ENCODE measurements at places on chromosomes 2 and 18.

DNA sequence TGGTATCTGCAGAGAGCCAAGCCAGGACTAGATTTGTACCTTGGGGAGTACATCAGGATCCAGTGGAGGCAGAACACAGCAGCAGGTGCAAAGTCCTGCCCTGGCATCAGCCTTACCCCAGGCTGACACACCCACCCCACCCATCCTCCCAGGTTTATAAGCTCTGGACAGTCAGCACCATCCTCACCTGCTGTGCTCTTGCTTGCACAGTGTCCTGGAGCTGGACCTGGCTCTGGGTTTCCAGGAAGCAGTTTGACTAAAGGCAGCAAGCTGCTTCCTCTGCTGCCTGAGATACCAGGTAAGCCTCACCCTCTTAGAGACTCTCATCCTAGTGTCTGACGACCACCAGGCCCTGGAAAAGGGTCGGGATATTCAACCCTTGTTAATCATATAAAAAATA, at the start of gene SULT1C3:
Gene SULT1C3 (plus strand): TSS at position 183 of the 400 bp plus-strand sequence. CDS start 7,227 bp downstream, outside the sequence.
- no peak for DNase-seq

GRCh38 chr2:23120161-23120560, 264.8 kb upstream of the KLHL29 start:
- no peak for DNase-seq

GRCh38 chr2:220562375-220563140, 935.1 kb downstream of the SLC4A3 start:
- DNase-seq = no peak

GRCh38 chr18:74389171-74389927, 67.8 kb downstream of the DIPK1C start:
- no peak for DNase-seq

GRCh38 chr2:137910641-137911040, 53.6 kb upstream of the HNMT start:
- no peak for DNase-seq

DNA sequence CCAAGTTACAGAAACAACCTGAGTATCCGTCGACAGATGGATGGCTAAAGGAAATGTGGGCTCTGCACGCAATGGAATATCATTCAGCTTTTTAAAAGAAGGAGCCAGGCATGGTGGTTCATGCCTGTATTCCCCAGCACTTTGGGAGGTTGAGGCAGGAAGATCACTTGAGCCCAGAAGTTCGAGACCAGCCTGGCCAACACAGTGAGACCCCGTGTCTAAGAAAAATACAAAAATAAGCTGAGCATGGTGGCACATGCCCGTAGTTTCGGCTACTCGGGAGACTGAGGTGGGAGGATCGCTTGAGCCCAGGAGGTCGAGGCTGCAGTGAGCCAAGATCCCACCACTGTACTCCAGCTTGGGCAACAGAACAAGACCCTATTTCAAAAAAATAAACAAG, 34.3 kb downstream of the TCF7L1 start:
- no peak for DNase-seq

- no peak for DNase-seq
Measured at GRCh38 chr18:741931-742512, 29.6 kb upstream of the ENOSF1 start.

- no peak for DNase-seq
Measured at GRCh38 chr18:13183359-13183758, 35.2 kb upstream of the LDLRAD4 start.
